Stimulated activated naive CD8-positive, alpha-beta T cell treated with anti-CD3 and anti-CD28 coated beads, Interleukin-15, amount 100 ng/mL, for 72 hours (primary cell): ENCODE measurements at places on chromosomes 16 and 17.

GRCh38 chr17:74780443-74781238, 4.5 kb upstream of the NAT9 start:
- peak; percentile 39 for DNase-seq

DNA sequence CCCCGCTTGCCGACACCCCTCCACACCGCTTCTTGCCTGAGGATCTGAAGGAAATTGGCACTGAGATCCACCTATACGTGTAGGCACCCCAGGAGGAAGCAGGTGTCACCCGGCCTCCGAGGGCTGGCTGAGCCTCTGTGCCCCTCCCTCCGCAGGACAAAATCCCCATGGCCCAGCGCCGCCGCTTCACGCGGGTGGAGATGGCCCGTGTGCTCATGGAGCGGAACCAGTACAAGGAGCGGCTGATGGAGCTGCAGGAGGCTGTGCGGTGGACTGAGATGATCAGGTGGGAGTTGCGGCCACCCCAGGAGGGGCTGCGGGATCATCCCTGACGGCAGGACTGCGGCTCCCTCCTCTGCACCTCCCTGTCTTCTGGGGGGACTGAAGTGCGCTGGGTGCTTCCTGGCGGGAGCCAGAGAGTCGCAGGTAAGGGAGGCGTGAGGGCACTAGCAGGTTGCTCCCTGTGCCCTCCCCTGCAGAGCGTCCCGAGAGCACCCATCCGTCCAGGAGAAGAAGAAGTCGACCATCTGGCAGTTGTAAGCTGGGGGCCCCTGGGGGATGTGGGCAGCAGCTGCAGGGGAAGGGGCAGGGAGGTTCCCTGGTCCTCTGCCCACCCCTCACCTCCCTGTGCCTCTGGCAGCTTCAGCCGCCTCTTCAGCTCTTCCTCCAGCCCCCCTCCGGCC, 9.0 kb downstream of the NME3 start:
- DNase-seq: no peak

DNA sequence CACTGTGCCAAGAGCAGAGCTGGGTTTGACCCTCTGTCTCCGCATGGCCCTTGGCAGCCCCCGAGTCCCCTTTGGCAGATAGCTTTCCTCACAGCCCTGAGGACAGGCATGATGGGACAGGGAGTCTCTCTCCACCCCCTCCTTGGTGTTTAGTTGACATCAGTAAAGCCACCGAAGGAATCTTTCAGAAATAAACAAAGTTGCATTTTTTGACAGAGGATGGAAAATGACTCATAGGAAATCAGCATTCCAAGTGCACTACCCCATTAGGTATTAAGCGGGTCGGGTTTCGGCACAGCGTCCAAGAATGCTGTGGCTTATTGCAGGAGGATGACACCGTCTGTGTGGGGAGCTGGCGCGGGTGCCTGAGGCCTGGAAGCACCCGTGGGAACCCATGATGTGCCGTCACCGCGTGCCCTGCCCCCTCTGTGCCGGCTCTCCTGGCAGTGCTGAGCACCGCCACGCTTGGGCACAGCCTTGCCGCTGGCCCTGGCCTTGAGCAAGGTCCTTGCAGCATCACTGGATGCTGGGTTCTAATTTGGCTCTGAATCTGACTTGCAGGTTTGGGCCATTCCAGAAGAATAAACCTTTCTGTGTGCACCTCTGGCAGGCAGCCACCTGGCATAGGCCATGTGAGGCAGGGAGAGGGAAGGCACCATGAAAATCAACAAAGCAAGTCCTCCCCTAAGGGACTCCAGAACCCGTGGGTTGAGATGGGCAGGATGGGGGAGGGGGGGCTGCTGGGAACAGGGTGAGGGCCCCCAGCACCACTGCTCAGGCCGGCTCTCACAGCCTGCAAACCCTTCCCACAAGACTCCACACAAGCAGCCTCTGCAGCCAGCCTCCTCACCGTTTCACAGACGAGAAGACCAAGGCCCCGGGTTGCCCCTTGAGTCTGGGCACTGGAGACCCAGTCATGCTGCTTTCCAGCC, 50.5 kb upstream of the ZNF469 start:
- DNase-seq: no peak

GRCh38 chr17:47713980-47714700, 18.9 kb upstream of the TBX21 start:
- DNase-seq: no peak

GRCh38 chr17:79977708-79978547, 57.7 kb downstream of the TBC1D16 start:
- no peak for DNase-seq

DNA sequence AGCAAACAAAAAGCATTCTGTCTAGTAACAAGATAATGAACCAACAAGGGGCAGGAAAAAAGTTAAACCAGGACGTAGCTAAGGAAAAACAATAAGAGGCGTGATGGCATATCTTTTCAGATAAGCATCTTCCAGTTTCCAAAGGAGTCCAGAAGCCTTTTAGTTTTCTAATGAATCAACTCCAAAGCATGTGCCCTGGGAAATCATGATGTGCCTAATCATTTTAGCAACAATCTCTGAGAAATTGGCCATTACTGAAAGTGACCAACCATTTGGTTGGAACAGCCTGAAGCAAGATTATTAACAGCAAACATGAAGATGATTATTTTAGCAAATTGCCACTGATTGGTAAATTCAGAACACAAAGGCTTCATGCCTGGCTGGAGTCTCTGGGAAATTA, 440.9 kb upstream of the MAF start:
- no peak for DNase-seq

DNA sequence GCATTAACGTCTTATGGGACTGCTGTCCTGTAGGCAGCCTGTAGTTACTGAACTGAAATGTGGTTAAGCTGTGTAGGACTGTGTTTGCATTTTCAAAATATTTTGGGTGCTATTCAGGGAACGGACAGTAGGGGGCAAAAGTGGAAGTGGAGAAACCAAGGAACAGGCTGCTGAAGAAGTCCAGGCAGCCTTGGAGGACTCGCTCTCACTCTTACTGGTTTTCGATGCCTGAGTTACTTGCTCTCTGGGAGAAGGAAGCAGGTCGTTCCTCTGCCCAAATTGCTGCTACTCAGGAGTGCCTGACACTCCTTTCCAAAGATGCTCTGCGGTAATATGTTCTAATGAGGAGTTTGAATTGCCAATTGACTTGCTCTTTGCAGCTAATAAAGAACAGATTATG, 64.5 kb upstream of the RBFOX1 start:
- DNase-seq: no peak

GRCh38 chr17:57453841-57454425, 197.6 kb downstream of the MSI2 start:
- DNase-seq: no peak

DNA sequence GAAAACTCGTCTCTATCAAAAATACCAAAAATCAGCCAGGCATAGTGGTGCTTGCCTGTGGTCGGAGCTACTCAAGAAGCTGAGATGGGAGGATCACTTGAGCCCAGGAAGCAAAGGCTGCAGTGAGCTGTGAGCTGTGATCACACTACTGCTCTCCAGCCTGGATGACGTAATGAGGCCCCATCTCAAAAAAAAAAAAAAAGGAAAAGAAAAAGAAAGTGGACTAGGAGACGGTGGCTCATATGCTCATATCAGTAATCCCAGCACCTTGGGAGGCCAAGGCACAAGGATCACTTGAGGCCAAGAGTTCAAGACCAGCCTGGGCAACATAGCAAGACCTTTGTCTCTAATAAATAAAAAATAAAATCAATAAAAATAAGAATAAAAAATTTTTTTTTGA, 8.8 kb upstream of the SUMO2 start:
- DNase-seq: no peak

GRCh38 chr17:13403982-13404946, 197.5 kb downstream of the HS3ST3A1 start:
- DNase-seq: no peak

GRCh38 chr16:11635113-11635652, 33.1 kb upstream of the SNN start:
- DNase-seq: no peak

DNA sequence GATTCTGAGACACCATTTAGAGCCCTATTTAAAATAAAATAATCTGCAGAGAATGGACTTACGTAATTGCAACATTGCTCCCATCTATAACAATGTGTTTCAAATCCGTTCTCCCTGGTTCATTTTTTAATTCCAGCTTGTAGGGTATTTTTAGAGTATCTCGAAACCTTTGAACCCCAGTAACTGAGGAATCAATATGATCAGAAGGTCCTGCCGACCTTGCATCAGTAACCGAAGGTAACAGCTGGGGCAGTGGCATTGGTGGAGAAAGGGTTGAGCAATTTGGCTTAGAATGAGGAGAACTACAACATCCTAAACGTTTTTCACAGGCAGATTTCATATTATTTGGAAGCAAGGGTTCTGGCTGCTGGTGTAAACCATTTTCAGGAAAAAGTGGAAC, 49.3 kb downstream of the N4BP1 start:
- DNase-seq: no peak

GRCh38 chr16:86214326-86215232, 295.7 kb upstream of the FOXF1 start:
- no peak for DNase-seq

DNA sequence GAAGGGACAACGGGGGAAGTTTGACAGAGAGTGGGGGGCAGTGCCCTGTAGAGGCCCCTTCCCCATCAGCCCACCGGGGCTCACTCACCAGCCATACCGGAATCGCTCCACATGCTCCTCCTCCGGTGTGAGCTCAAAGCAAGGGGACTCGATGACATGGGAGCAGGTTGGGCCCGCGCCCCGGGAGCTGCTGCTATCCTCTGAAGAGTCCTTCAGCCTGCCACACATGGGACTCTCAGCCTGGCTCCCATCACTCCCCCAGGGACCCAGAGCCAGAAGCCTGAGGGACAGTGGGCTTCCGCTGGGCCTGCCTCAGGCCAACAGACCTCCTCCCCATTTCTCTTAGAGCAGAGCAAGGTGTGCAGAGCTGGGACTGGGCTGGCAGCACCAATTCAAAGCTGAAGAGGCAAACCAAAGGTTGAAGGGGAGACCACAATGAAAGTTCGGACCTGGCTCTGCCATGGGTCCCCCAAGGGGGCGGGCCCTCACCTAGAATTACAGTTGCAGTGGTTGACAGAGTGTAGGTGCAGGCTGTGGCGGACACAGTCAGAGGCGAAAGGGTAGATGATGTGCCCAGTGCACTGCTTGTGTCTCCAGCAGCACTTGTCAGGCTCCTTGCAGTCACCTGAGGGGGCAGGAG, 7.3 kb downstream of the PROCA1 start:
- no peak for DNase-seq

GRCh38 chr17:29246628-29247027, at the start of gene CRYBA1:
TSS of gene CRYBA1 (plus strand) at chr17:29246859. CDS start at chr17:29246864, 5 bp downstream.
- no peak for DNase-seq

- no peak for DNase-seq
These were observed 213.9 kb downstream of the GSG1L start for GRCh38 chr16:27849621-27850020.

GRCh38 chr17:58329035-58329809, 627 bp upstream of the TSPOAP1 start:
- DNase-seq: peak; percentile 95

DNA sequence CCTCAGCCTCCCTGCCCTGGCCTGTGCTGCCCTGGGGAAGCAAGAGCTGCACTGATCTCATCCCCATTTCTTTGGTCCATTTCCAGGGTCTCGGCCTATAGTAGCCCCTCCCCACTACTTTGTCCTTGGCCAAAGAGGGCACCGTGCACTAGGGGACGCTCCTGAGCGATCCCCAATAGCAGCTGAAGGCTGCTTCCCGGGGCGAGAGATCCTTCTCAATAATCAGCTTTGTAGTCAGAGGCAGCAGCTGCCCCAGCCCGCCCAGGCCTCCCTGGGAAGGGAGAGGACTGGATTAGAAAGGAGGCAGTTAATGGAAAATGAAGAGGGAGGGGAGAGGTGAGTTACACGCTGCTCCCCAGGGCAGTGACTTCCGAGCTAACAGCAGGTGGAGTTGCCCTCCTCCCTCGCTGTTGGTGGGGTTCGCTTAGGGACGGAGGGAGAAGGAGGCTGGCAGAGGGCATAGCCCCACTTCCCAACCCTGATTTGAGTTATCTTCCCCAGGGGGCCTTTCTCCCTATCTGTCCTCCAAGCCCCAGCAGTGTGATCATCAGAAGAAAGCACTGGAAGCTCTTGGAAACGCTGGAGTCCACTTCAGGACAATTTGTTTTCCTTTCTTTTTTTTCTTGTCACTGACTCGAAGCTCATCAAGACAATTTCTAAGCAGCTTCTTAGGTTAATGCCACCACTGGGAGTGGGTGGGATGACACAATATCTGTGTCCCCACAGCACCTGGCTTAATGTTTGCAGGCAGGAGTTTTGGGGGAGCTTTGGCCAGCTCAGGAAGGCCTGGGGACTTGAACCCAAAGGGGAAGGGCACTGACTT, 2.6 kb downstream of the MXRA7 start:
- DNase-seq: no peak

GRCh38 chr17:50547035-50547735, at the start of gene SPATA20:
TSS of gene SPATA20 (plus strand) at chr17:50547174. CDS start at chr17:50547209, 35 bp downstream.
- DNase-seq: peak; percentile 92

DNA sequence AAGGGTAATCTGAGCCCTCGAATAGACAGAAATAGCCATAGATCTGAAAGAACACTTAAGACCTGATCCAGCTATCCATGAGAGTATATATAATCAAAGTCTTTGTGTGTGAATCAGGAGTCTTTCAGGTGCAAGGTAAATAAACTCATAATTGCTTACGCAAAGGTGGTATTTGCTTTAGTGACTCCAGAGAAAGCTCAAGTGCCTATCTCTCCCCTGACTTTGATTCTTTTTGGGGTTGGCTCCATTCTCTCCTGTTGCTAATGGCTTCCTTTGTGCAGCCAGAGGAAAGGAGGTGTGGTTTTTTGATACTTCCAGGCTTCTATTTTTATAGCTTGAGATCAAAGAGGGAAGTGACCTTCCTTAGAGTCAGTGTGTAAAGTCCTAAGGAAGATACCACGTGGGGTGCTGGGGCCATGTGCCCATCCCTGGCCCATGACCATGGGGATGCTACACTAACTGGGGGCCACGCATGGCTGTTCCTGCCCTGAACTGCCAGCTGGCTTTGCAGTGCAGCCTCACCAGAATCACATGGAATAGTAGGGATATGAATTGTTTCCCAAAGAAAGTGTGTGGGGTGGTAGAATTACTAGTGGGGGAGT, 45.8 kb downstream of the TENT4B start:
- no peak for DNase-seq

GRCh38 chr16:4641306-4641687, 16.7 kb downstream of the MGRN1 start:
- no peak for DNase-seq

DNA sequence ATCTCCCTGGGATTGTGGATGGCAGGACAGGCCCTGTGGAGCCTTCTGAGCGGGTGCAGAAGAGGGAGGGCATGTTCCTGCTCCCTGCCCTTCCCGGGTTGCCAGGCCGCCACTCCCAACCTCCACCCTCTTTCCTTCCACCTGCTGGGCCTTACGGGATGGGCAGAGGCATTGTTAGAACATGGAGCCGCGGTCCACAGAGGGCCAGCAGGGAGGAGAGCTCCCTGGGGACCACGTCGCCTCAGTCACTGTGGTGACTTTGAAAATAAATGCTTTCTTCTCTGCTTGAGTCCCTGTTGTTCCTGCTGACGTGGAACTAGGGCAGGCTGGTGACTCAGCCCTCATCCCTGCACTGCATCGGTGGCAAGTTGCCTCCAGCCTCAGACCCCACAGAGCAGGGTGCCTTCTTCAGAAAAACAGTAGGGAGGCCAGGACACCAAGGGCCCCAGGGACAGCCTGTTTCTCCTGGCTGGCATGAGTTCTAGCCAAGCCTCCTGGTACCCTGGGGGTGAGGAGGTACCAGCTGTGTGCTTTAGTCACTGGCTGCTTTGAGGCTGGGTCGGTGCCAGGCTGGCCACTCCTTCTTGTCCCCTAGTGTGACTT, 224.9 kb downstream of the SEC14L1 start:
- DNase-seq: peak; percentile 15

GRCh38 chr16:5490499-5490898, 392.9 kb upstream of the EEF2KMT start:
- peak; percentile 19 for DNase-seq

GRCh38 chr17:33234930-33235685, 58.0 kb downstream of the ASIC2 start:
- no peak for DNase-seq
